ENCODE measurements at places on chromosomes 4 and X.

- DNase-seq: no peak
Observed at GRCh38 chr4:2887343-2887742, 43.7 kb downstream of the ADD1 start.

DNA sequence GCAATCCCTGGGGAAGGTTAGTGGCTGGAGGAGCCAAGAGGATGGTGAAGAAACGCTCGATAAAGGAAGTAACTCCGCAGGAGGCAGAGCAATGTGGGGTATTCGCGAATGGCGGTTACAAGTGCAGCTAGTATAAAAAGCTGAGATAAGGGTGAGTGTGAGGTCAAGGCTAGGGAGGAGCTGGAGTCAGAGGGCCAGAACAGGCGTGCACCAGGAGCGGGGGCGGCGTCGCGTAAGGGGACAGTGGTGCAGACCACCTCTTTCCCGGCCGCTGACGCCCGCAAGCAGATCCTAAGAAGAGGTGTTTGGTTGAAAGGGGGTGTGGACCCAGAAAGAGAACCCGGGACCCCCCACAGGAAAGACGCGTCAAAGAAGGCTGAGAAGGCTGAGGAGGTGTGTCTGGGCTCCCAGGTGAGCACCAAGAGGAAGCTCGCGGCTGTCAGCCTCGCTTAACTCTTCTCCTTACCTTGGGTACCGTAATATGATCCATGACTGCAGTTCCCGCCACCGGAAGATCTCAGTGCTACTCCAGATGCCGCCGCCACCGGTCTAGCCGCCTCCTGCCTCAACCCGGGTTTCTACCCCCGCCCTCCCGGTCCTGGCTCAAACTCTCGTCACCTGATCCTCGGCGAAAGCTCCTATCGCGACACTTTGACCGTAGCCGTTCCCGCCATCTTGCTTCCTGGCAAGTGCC is at the start of gene MTMR8:
Gene MTMR8, minus strand, starts transcription at position 579 of the 694 bp plus-strand sequence. Its CDS starts 89 bp downstream, at position 490.
- peak; percentile 78 for DNase-seq

DNA sequence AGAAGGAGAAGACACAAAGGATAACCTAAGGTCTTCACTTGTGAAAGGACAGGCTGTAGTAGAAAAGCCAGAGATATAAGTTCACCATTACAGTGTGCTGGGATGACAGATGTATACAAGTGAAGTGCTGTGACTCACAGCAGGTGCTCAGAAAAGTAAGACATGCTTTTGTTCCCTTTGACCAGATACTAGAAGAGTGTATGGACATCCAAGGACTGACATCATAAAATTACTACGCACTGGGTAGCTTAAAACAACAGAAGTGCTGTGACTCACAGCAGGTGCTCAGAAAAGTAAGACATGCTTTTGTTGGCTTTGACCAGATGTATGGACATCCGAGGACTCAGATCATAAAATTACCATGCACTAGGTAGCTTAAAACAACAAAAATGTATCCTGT is 61.6 kb upstream of the BTC start:
- no peak for DNase-seq

GRCh38 chrX:41009850-41010846 is 75.1 kb upstream of the USP9X start:
- peak; percentile 52 for DNase-seq

DNA sequence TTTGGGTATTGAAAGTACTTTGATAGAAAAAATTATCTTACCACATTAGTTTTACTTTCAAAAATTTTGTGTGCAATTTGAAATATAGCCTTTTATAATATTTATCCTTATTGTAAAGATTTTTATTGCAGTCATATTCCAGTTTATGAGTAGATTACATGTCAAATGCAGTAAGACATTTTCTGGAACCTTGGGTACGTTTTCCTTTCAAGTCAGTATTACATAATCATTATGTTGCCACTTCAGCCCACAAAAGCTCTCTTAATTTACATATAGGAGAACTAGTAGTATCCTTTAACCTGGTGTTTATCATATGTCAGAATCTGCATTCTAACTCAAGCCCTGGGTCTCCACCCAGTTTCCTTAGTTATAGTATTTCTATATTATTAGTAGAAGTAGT is 98.5 kb downstream of the CENPC start:
- no peak for DNase-seq

- DNase-seq: no peak
Observed at GRCh38 chr4:11039634-11040131, 355.1 kb upstream of the CLNK start.

GRCh38 chr4:53847965-53848364 is 216.4 kb downstream of the CHIC2 start:
- no peak for DNase-seq

- DNase-seq: no peak
Observed at GRCh38 chr4:26484032-26484515, 6.2 kb downstream of the CCKAR start.

GRCh38 chrX:70432936-70433847 is 10.1 kb downstream of the GDPD2 start:
- DNase-seq: no peak

DNA sequence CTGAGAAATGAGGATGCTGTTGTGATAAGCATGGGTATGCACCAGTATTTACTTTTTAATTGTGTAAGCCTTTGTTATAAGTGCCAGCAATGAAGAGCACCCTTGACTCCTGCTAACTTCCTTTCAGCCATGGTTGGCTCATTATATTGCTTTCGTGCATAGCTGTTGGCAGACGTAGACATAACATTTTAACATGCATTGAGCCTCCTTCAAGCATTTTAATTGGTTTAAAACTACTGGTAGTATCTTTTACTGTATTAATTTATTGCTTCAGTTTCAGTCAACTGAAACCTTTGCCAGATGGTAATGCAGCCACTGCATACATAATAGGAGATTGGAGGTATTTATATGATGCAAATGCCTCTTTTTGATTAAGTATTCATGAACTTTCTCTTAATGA is 1285.4 kb downstream of the PCDH18 start:
- DNase-seq: no peak

- DNase-seq: no peak
Observed at GRCh38 chrX:69196666-69197065, 31.4 kb upstream of the PJA1 start.

GRCh38 chr4:89823416-89823815 is 13.5 kb downstream of the SNCA start:
- no peak for DNase-seq

DNA sequence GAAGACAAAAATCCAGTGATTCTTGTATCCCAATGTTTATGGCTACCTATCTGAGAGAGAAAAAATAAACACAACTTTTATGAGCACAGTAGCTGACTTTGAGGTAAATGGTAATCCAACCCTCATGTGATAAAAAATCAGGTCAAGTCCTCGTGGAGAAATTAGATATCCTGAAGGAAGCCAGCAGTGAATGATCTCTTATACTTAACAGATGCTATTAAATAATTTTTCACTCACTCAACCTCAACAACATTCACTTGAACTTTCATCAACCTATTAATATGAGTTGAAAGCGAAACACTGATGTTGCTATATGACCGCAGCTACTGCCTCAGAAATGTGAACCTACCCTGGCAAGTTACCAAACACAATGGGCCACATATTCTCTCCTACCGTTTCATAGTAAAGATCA is 105.4 kb downstream of the GPC3 start:
- no peak for DNase-seq

- DNase-seq: no peak
Observed at GRCh38 chr4:7120341-7120740, 52.5 kb upstream of the GRPEL1 start.

GRCh38 chrX:16851421-16851820 is 18.7 kb downstream of the RBBP7 start:
- no peak for DNase-seq

GRCh38 chr4:99763635-99764101 is 53.0 kb upstream of the DAPP1 start:
- no peak for DNase-seq

- DNase-seq: peak; percentile 41
Observed at GRCh38 chr4:57426779-57427395, 316.7 kb upstream of the IGFBP7 start.

DNA sequence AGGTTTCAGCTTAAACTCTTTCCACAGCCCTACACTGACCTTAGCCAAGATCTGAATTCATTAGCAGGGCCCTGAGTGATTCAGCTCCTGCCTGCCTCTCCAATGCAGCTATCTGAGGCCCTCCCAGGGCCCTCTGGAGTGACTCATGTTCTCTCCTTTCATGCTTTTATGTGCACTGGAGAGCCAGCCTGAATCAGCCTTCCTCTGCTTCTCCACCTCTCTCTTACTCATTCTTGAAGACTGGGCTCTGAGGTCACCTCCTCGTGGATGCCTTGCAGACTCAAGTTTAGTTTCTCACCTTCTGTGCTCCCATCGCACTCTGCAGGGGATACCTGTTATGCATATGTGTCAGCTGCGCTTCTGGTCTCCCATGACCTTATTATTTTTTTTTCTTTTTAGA is 3.1 kb upstream of the OCIAD2 start:
- DNase-seq: no peak

DNA sequence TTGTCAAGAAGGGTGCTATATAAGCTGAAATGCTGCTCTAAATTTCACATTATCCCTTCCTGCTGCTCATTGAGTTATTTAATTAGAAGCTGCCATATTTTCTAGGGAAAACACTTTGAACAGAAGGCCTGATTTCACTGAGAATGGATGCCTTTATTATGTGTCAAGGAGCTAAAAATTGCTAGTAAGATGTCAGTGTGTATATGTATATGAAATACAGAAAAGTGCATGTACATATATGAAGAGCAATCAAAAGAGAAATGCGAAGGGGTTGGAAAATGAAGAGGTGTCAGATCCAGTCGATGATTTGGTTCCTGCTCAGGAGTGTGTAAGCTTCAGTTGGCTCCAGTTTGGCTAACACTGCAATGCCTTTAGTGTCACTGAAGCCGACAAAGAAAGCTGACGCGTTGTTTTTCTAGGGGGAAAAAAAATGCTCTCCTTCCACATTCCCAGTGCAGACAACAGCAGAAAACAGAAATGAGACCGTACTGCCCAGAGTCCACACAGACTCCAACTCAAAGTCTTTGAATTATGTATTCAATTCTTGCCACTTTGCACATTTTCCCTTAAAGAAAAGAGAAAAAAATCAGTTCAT is 154.2 kb downstream of the NHS start:
- no peak for DNase-seq

DNA sequence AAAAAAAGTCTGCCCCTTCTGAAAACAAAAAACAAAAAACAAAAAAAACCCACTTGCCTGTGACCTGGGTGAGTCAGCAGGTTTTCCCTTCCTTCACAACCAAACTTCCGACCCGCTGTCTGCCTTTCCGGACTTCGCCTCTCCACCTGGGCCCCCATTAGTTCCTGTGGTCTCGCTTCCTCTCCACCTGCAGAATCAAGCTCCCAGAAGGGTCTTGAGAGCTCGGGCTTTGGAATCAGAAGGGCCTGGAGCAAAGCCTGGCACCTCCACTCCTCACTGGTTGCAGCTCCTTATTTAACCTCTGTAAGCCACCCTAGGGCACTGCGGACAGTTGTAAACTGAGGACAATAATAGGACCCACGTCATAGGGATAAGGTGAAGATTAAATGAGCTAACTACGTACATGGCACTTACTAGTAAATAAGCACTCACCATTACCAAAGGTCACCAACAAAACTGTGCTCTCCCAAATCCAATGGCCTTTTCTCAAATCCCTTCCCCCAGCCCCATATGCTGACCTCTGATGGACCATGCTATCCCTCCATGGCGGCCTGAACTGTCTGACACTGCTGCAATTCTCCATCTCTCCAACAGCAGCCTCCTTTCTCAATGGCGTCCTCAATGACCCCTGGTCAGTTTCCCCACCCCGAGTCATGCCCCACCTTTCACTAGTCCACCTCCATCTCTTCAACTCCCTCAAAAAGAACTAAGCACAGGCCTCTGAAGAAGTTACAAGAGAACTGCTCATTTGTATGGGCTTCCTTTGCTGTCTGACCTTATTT is 64.2 kb downstream of the IRF2 start:
- no peak for DNase-seq

GRCh38 chr4:100933628-100934027 is 413.7 kb downstream of the PPP3CA start:
- no peak for DNase-seq

GRCh38 chr4:133000012-133000411 is 149.1 kb upstream of the PCDH10 start:
- DNase-seq: no peak

- DNase-seq: no peak
Observed at GRCh38 chrX:115972717-115973116, 197.8 kb upstream of the AGTR2 start.

- DNase-seq: no peak
Observed at GRCh38 chr4:88630756-88631155, 38.5 kb downstream of the HERC3 start.

- DNase-seq: no peak
Observed at GRCh38 chrX:136475236-136475635, 12.5 kb upstream of the BRS3 start.

GRCh38 chr4:132587626-132588025 is 561.5 kb upstream of the PCDH10 start:
- DNase-seq: no peak

GRCh38 chr4:165319030-165319429 is 8.4 kb upstream of the MSMO1 start:
- DNase-seq: no peak
